ENCODE measurements at places on chromosomes 13 and 19. TPM values are rescaled to one million over a fixed set of nuclear protein-coding genes. Genes with fewer than 3 reads are reported as not detected.

DNA sequence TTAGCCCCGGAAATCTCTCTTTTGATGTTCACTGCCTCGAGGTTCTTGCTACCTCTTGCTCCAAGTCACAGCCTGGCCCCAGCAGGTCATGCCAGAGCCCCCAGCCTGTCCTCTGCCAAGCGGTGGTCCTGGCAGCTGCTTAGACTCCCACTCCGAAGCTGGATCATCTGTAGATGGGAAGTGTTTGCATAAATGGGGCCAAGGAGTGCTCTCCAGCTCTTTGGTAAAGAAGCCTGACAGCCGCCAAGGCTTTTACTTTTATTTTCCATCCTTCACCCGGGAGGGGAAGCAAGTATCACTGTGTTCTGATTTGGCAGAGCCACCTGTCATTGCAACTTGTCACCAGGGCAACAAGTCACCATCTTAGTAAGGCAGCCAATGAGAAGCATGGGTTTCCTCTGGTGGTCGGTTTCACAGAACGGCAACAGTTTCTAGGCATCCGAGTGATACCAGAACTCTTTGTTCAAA is 10.6 kb upstream of the RETN start:
- DNase-seq, result no peak

DNA sequence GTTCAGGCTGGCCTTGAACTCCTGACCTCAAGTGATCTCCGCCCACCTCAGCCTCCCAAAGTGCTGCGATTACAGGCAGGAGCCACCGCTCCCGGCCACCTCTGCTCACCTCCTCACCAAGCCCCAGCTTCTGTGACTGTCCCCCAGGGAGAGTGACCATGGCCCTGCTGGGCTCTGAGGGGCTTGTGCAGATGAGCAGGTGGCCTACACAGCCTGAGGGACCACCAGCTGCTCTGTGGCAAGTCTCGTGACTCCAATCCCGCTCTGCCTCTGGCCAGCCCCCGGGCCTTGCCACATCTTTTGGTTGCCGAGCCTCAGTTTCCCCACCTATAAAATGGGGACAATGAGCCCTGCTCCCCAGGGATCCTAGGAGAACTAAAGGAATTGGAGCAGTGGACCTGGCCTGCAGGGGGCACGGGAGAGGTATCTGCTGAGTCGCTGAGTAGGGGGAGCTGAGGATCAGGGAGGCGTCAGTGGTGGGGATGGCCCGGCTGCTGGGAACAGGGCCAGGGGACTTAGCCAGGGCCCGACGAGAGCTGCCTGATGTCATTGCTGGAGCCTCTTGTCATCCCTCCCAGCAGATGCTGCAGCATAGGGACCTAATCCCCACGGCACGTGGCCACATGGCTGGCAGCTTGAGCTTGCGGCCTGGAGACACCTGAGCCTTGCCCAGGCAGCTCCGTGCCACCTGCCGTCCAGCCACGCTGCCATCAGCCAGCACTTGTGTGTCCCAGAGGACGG is 74.7 kb downstream of the GADD45B start:
- DNase-seq, result peak; percentile 86

DNA sequence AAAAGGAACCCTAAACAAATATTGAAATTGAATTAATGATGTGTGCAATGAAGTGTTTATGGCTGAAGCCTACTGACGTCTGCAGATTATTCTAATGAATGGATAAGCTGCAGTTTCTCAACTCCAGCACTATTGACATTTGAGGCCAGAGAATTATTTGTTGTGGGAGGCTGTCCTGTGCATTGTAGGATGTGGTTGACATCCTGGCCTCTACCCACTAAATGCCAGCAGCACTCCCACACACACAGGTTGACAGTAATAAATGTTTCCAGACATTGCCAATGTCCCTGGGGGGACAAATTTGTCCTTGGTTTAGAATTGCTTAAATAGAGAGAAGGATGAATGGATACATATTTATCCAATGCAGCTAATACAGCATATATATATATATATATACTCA is 19.2 kb upstream of the MYH14 start:
- DNase-seq, result no peak

DNA sequence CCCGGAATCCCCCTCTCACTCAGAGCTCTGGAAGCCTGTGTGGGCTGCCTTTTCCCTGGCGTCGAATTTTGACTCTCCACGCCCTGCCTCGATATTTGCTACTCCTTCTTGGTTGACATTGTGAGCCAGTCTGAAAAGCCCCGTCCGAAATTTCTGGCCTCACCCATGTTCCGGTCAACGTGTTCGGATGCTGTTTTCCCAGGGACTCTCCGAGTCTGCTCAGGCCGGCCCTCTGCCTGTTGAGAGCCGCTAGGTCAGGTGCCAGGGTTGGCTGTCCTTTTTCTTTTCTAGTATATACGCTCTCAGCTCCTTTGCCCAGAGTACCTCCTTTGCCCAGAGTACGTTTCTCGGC is 6.8 kb upstream of the DGKH start:
- peak; percentile 63 for DNase-seq

The KIR2DL1 gene
- not detected for total RNA-seq

GRCh38 chr19:41872775-41873647 is 4.1 kb upstream of the CD79A start:
- peak; percentile 86 for DNase-seq

The SLC15A1 gene
- not detected for total RNA-seq

DNA sequence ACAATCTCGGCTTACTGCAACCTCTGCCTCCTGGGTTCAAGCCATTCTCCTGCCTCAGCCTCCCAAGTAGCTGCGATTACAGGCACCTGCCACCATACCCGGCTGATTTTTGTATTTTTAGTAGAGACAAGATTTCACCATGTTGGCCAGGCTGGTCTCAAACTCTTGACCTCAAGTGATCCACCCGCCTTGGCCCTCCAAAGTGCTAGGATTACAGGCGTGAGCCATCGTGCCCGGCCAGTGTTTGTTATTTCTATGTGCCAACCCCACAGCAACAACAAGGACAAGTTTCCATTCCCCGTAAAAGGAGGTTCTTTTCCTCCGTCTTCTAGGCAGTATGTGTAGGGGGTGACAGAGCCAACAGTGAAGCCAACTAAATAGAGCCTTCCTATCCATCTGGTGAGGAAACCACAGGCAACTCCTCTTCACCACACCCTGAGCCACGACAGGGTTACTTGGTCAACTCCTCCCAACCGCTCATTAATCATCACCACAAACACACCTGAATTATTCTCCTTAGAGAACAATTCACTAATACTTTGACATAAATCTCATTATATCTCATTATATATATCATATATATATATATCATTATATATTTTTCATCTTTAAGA is 25.5 kb downstream of the FOXO1 start:
- no peak for DNase-seq

DNA sequence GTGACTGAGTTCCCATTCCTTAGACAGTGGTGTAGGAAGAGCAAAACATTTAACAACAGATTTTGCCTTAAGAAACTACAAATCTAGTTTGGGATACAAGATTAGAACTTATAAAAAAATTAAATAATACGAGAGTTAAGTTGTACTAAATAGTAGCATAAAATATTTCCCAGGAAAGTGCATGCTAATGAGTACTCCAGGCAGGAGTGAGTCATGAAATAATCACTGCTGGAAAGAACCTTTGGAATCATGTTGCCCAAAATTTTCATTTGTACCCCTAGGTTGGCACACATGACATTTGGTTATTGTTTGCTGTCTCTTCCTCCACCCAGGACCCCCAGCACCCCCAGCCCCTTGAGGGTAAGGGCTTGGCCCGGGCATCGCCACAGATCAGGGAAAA is 26.3 kb upstream of the KL start:
- DNase-seq, result no peak

The ZNF132 gene
- total RNA-seq, result 4.9 TPM

The ELOF1 gene
- 50.7 TPM for total RNA-seq

GRCh38 chr19:47756627-47756929 is 11.2 kb downstream of the NOP53 start:
- no peak for DNase-seq

The GRIN2D gene
- total RNA-seq, result 21.7 TPM

GRCh38 chr13:23558675-23559536 is 11.3 kb upstream of the TNFRSF19 start:
- DNase-seq, result no peak

GRCh38 chr19:38870612-38871011 is 7.5 kb downstream of the RINL start:
- no peak for DNase-seq

DNA sequence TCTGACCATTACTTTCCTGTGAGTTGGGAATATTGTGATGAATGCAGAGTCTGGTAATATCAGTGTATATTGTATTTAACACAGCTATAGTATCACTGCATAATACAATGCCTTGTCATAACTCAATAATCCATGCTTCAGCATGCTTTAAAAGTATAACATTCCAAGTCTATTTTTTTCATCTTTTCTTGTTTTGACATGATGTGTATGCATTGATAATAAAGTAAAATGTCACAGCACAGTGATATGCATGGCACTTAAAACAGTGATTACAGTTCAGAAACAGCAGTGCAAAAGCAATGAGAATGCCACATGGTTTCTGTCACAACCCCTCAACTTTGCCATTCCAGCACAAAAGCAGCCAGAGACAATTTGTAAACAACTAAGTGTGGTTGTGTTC is 17.8 kb downstream of the KATNAL1 start:
- DNase-seq, result no peak

DNA sequence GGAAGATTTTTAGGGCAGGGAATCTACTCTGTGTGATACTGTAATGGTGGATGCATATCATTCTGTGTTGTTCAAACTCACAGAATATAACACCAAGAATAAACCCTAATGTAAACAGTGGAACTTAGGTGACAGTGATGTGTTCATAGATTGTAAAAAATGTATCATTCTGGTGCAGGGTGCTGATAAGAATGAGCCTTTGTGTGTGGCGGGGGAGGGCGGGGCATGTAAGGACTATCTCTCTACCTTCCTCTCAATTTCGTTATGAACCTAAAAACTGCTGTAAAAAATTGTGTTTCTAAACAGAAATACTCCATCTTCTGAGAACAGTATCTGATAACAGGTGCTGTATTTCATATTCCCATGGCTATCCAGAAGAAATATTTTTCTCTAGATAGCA is 35.6 kb downstream of the TNFRSF19 start:
- DNase-seq, result no peak

DNA sequence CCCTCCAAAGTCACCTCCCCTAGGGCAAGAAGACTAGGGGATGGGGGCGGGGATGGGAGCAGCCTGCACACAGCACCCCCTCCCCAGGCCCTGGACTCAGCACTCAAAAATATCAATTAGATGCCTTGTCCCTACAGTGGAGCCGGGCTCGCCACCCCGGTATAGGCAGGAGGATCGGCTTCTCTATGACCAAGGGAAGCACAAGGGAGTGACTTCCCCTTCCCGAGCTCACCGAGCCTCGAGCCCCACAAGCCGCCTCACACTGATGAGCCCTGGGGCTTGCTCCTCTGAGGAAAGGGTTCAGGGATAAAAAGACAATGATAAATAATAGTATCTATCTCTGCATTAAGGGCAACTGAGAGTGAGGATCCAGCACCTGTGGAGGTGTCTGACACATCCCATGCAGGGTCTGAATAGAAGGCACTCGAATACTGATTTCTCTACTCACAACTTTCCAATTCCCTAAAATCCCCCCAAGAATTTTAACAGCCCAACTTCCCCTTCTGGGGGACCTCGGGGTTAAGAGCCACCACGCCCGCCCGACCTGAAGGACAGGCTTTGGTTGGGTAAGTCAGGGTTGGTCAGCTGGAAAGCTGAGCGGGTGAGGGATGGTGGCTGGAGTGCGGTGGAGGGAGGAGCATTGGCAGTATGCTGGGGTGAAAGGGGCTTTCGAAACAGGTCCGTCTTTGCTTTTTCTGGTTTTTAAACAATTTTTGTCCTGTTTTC is 51.3 kb downstream of the STK24 start:
- no peak for DNase-seq

- no peak for DNase-seq
These were observed 76.9 kb downstream of the TNFSF13B start for GRCh38 chr13:108346376-108346775.

- no peak for DNase-seq
These were observed 1465.5 kb downstream of the SLITRK5 start for GRCh38 chr13:89136678-89137077.

The MAP1S gene
- 111 TPM for total RNA-seq

DNA sequence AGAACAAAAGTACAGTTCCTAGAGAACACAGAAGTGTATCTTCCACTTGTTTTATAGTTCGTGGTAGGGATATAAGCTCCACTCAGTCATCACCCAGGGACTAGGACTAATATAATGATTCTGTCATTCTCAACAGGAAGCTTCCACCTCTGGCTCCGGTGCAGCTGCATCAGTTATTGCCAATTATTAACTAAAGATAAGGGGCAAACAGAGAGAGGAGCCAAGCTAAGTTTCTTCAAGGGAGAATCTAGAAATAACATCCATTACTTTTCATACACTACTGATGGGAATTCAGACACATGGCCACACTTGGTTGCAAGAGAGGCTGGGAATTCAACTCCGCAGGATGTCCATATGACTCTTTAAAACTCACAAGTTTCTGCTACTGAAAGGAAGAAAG is 917.9 kb downstream of the OLFM4 start:
- no peak for DNase-seq

- no peak for DNase-seq
These were observed 268.9 kb downstream of the IRS2 start for GRCh38 chr13:109517517-109517916.

DNA sequence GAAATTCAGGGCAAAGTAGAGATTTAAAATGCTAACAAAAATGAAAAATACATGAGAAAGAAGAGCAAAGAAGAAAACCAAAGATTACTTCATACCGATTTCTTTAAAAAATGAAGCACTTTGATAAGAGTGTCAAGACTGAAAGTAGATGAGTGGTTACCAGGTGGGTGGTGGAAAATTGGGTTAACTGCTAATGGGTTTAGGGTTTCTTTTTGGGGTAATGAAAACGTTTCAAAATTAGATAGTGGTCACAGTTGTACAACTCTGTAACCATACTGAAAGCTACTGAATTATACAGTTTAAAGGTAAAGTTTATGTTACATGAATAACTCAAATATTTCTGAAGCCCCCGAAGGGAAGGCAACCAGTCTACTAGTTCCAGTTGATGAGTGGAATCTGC is 179.4 kb downstream of the NDFIP2 start:
- DNase-seq, result no peak

DNA sequence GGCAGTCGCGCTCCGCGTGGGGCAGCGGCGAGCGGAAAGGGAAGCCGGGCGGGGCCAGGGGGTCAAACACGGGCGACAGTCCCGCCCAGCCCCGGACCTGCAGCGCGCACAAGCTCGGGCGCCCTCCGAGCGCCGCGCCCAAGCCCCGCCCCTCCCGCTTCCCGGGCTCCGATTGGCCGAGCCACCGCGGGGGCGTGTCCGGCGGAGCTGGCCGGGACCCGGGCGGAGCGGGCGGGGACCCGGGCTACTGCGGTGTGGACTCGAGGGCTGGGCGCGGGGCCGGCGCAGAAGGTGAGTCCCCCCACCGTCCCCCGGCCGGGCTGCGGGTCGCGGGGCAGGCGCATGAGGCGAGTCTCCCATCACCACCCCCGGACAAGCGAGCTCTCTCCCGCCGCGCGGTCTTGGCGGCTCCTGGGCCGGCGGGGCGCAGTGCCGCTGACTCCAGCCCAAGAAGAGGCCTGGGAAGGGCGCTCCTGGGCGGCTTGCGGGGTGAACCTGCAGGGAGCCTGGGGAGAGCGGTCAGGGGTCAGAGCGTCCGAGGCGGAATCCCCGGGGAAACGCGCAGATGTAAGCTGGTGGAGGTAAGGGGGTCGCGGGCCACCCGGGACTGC is at the start of gene PLEKHF1:
TSS of gene PLEKHF1 (plus strand) at position 247 of the 611 bp plus-strand sequence. CDS start 8,379 bp downstream, outside the sequence.
- peak; percentile 94 for DNase-seq

- DNase-seq, result no peak
These were observed 9.6 kb downstream of the HIPK4 start for GRCh38 chr19:40380199-40381037.

The MLLT1 gene
- total RNA-seq, result 52.9 TPM

The ZNF665 gene
- total RNA-seq, result 1.1 TPM
